Globus pallidus (tissue), 1 donor: ENCODE measurements at places on chromosomes 16 and 17.

- DNase-seq: no peak
Observed at GRCh38 chr17:50861822-50862528, 4.2 kb downstream of the TOB1 start.

DNA sequence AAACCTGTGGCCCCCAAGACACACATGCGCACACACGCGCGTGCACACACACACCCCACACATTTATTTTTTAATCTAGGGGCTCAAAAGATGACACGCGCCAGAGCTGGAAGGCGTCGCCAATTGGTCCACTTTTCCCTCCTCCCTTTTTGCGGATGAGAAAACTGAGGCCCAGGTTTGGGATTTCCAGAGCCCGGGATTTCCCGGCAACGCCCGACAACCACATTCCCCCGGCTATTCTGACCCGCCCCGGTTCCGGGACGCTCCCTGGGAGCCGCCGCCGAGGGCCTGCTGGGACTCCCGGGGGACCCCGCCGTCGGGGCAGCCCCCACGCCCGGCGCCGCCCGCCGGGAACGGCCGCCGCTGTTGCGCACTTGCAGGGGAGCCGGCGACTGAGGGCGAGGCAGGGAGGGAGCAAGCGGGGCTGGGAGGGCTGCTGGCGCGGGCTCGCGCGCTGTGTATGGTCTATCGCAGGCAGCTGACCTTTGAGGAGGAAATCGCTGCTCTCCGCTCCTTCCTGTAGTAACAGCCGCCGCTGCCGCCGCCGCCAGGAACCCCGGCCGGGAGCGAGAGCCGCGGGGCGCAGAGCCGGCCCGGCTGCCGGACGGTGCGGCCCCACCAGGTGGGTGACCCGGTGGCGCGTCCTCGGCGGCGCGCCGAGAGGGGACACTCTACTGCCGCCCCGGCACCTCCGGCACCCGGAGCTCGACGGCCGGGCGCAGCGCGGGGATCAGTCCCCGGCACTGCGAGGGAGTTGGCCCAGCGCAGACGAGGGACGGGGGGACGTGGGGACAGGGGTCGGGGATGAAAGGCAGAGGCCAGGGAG is at the start of gene STAT5A:
Gene STAT5A (plus strand): TSS at position 522 of the 826 bp plus-strand sequence. CDS start 914 bp downstream, outside the sequence.
- DNase-seq: peak; percentile 75

DNA sequence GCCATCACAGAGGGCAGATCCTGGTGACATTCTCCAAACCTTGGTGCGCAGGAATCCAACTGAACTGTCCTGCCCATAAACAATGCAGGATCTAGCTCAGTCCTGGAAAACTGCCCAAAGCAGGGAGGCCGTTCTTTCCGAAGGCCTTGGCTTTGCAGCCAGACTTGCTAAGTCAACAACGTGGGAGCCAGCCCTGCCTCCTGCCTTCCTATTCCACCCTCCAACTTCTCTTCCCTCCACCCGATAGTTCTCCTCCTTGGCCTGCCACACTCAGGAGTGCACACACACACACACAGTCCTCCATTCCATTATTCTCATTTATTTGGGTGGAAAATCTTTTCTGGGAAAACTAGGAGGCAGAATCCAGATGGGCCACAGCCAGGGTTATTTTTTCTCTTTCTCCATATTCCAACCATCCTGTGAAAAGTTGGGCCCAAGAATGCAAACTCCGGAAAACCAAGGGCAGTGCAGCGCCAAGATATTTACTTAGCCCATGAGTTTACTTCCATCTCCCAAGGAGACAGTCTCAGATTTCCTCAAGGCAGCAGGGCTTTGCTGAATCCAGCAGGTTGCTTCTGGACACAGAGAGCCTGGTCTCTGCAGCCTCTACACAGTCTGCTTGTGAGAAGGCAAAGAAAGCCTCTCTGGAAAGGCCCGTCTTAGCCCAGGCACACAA is 15.8 kb downstream of the COPRS start:
- peak; percentile 54 for DNase-seq

GRCh38 chr16:69823831-69824563 is 61.9 kb downstream of the WWP2 start:
- DNase-seq: no peak

DNA sequence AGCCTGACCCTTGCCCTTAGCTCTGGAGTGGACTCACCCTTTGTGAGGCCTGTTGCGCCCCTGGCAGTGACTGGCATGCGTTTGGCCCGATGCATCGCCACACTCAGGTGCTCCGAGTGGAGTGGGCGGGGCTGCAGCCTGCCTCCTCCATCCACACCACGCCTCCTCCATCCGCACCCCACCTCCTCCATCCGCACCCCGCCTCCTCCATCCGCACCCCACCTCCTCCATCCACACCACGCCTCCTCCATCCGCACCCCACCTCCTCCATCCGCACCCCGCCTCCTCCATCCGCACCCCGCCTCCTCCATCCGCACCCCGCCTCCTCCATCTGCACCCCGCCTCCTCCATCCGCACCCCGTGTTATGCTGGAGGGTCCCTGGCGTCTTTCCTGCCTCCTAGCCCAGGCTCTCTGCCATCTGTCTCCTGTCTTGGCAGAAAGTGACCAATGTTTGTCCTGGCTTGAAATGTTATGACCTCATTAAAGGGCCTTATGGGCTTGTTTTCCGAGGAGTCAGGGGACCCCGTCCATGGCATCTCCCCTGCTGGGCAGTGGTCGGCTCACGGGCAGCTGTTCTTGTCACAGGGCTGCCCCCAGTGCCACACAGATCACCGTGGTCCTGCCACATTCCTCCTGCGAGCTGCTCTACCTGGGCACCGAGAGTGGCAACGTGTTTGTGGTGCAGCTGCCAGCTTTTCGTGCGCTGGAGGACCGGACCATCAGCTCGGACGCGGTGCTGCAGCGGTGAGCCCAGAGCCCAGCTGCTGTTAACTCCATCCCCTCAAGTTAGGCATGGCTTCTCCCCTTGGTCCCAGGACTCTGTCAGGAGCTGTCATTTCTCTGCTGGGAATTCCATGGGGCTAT is 28.7 kb upstream of the MYO15B start:
- no peak for DNase-seq

GRCh38 chr17:71237903-71238538 is 882.8 kb upstream of the SOX9 start:
- peak; percentile 65 for DNase-seq

DNA sequence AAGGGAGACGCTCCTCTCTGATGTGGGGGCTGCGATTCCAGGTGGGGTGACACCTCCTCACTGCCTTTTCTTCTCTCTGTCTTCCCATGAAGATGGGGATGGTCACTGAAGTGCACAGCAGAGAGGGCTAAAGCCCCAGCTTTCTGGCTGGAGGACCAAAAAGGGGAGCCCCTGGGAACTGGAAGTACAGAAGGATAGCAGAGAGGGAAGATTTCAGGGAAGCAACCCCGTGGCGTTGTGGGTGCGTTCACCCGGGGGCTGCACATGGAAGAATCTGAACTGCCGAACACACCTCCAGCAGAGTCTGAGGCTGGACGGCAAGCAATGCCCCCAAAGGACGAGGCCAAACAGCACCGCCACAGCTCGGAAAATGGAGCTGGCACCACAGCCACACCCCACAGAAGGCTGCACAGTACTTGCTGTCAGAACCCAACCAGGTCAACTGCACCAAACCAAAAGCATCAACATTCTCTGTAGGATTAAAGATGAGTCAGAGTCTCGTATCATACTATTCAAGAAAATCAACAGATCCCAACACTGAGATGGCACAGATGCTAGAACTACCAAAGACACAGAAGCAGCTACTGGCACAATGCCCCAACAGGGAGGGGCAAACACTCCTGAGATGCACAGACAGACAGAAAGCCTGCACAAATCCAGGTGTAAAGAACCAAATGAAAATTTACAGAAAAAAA is 49.9 kb downstream of the MAP1LC3B start:
- DNase-seq: no peak

DNA sequence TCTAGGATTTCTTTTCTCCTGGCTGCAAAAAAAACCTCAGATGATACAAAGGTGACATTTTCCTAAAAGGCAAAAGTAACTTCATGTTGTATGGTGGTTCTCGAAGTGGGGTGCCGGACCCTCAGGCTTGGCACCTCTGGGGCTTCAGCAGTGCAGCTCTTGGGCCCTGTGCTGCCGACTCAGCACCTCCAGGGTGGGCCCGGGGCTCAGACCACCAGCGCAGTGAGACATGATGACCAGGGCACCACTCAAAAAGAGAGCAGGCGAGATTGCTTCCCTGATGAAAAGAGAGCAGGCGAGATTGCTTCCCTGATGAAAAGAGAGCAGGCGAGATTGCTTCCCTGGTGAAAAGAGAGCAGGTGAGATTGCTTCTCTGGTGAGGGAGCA is 98.7 kb upstream of the ZNF750 start:
- no peak for DNase-seq

- no peak for DNase-seq
Observed at GRCh38 chr17:81681672-81682071, 1.9 kb downstream of the ARL16 start.

- DNase-seq: no peak
Observed at GRCh38 chr16:71896764-71897368, 1.5 kb downstream of the IST1 start.

GRCh38 chr16:11374255-11374654 is 29.0 kb downstream of the RMI2 start:
- DNase-seq: no peak

DNA sequence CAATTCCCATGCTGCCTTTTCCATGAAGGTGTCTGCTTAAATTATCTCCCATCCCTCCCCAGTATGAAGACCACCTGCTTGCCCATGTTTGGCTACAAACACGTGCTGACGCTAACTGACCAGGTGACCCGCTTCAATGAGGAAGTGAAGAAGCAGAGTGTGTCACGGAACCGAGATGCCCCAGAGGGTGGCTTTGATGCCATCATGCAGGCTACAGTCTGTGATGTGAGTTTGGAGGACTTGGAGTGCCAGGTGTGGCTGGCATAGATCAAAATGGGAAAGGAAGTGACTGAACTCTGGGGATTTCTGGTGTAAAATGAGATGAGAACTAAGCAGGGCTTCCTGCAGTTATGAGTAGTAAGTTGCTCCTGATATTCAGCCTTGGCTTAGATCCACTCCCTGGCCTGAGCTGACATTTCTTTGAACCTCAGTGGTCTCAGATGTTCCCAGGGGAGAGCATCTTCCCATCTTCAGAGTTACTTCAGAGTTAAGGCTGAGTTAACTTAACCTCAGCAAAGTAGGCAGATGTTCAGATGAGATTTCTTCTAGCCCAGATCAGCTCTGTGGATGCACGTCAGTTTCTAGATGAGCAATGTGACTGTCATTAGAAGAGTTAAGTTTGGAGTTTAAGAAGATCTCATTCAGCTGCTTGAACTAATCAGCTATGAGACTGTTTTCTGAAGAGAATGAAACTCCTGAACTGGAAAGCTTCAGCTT is 32.7 kb downstream of the ITGB3 start:
- DNase-seq: no peak

DNA sequence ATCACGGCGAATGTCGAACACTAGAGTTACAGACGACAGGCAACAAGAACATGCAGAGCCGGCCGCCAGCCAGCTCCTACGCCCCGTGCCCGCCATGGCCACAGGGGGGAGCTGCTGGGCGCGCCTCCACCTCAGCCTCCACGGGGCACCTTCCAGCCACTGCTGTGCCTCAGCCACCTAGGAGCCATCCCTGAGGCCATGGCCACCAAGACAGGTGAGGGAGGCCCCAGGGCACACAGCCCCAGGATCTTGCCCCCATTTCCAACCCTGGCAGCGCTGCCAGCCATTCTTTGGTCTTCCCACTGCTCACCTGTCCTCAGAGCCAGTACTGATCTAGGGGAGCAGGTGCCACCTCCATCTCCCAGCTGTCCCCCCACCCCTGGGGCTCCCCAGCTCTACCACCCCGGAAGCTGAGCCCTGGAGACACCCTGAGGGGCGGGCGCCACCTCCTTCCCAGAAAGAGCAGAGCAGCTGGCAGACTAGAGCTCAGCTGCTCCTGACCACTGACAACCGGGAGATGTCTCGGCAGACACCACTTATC is 11.8 kb downstream of the GNPTG start:
- DNase-seq: no peak

- DNase-seq: no peak
Observed at GRCh38 chr16:88723911-88724310, 17.6 kb downstream of the CTU2 start.

- DNase-seq: no peak
Observed at GRCh38 chr17:16381496-16381820, 567 bp downstream of the UBB start.

- DNase-seq: no peak
Observed at GRCh38 chr17:17987187-17987896, 14.7 kb downstream of the DRC3 start.
